Aorta (tissue), 5 donors: ENCODE measurements at places on chromosomes 2 and 18. TPM values are rescaled to one million over a fixed set of nuclear protein-coding genes. Genes with fewer than 3 reads are reported as not detected.

RESP18 gene
- not detected for total RNA-seq

LRRC30 gene
- not detected for total RNA-seq

CLHC1 gene
- total RNA-seq = 9.3 TPM

KCTD1 gene
- total RNA-seq = 10.7 TPM

NTSR2 gene
- total RNA-seq = not detected

MTERF4 gene
- 24.4 TPM for total RNA-seq

TMSB10 gene
- 876 TPM for total RNA-seq

GAL3ST2 gene
- total RNA-seq = not detected

SLC25A52 gene
- 0.36 TPM for total RNA-seq

ASAP2 gene
- 55.2 TPM for total RNA-seq

SH3RF3 gene
- total RNA-seq = 24.4 TPM

TUBA4B gene
- not detected for total RNA-seq

COL3A1 gene
- 673 TPM for total RNA-seq

TUBA3E gene
- total RNA-seq = not detected

SPATA3 gene
- not detected for total RNA-seq

DNA sequence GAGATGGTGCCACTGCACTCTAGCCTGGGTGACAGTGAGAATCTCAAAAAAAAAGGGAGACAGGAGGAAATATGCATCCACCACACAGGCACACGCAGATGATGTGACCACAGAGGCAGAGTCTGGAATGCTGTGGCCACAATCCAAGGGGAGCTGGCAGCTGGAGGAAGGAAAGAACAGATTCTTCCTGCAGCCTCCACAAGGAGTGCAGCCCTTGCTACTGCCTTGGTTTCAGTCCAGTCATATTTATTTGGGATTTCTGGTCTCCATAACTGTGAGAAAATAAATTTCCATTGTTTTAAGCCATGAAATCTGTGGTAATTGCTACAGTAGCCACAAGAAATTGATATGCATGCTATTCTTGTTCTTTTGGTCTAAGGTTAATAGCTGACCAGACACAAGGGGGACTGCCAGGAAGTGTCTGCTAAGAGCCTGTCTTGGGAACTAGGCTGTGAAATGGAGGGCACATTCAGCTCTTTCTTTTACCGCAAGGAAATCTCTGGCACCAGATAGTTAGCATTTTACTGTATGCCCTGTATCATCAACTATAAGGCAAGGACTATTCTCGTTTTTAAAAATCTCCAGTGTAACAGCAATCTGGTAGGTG lies 133.1 kb upstream of the SEC11C start:
- DNase-seq = peak; percentile 53

- no peak for DNase-seq
Observed at GRCh38 chr2:217910875-217911212, 92.0 kb downstream of the TNS1 start.

- DNase-seq = no peak
Observed at GRCh38 chr18:52451851-52452250, 111.9 kb downstream of the DCC start.

DNA sequence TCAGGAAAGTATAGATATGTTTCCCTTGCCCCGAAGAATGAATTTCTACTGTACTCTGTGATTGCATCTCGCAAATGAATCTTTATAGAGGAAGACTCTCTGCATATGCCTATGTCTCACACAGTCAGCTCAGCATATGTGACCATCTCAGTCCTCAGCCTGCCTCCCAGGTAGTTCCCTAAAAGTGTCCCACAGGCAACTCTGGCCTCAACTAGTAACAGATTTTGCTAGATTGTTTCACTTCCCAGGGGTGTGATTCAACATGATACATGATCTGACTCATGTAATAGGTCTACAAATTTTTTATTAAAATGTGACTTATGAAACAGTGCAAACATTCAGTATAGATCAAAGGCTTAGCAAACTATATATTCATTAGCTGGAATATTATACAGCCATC lies 296.6 kb upstream of the CRIM1 start:
- DNase-seq = peak; percentile 42

DNA sequence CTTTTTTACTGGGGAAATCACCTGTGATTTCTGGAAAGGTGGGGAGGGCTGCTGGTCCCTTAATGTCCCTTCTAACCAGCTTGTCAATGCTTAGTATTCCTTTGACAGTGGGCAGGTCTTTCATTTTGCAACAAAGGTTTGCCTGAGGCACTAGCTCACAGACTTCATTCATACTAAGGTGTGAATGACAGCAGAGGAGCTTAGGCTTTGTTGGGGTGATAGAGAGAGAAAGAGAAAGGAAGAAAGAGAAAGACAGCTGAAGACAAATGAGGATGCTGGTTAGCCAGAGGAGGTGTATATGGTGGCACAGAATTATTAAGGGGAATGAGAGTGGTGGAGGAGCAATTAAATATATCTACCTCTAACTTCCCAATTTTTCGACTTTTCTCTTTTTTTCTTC lies 28.9 kb upstream of the GTF2A1L start:
- no peak for DNase-seq

GRCh38 chr18:22337833-22338232 lies 79.9 kb downstream of the CTAGE1 start:
- DNase-seq = no peak

DNA sequence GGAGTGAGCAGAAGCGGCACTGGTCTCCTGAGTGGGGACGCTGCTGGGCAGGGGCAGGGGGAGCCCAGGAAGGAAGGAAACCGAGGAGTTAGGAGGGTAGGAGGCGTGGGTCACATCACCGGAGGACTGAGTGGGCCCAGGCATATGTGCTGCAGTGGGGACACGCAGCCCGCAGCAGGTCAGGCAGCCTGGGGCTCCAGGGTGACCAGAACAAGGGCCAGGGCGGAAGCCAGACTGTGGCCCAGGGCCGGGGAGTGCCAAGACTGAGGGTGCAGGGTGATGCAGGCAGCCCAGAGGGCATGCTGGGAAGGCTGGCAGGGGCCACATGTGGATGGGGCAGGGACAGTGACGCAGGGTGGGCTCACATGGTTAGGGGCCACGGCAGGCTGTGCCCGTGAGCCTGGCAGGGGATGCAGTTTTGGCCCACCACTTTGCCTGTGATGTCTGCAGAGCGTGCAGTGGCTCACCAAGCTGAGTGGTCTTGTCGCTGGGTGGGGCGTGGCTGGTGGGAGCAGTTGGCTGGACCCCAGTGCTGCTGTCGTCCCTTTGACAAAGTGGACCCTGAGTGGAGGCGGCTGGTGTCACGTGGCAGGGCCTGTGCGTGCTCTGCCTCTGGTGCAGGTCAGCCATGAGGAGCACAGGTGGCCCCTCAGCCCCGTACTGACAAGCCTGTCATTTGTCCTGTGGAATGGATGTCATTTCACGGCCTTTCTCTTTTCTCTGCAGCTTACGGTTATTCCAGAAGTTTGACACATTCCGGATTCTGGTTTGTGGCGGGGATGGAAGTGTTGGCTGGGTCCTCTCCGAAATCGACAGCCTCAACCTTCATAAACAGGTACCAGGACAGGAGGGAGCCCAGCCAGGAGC lies 87.1 kb downstream of the DGKD start:
- no peak for DNase-seq

GRCh38 chr2:24822049-24822706 lies 29.0 kb downstream of the CENPO start:
- DNase-seq = peak; percentile 41

GRCh38 chr2:177889818-177890460 lies 182.6 kb downstream of the PDE11A start:
- DNase-seq = no peak

GRCh38 chr2:120712180-120712681 lies 23.4 kb upstream of the GLI2 start:
- DNase-seq = no peak

DNA sequence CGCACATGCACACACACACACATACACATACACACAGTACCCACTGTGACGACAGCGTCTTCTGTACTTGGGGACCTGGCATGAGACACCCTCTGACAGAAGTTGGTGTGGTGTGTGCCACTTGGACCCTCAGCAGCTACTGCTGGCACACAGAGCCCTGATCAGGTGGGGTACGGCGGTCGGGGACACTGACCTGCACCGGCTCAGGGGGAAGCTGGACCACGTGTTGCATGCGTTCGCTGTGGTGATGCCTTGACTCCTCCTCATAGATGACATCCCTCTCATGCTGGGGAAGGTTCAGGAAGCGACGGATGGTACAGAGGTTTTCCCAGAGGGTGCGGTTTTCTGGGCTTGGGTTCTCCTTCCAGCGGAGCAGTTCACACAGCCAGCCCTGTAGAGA lies 149.2 kb downstream of the SATB2 start:
- DNase-seq = no peak

GRCh38 chr18:75556841-75557240 lies 129.3 kb upstream of the SMIM21 start:
- no peak for DNase-seq

DNA sequence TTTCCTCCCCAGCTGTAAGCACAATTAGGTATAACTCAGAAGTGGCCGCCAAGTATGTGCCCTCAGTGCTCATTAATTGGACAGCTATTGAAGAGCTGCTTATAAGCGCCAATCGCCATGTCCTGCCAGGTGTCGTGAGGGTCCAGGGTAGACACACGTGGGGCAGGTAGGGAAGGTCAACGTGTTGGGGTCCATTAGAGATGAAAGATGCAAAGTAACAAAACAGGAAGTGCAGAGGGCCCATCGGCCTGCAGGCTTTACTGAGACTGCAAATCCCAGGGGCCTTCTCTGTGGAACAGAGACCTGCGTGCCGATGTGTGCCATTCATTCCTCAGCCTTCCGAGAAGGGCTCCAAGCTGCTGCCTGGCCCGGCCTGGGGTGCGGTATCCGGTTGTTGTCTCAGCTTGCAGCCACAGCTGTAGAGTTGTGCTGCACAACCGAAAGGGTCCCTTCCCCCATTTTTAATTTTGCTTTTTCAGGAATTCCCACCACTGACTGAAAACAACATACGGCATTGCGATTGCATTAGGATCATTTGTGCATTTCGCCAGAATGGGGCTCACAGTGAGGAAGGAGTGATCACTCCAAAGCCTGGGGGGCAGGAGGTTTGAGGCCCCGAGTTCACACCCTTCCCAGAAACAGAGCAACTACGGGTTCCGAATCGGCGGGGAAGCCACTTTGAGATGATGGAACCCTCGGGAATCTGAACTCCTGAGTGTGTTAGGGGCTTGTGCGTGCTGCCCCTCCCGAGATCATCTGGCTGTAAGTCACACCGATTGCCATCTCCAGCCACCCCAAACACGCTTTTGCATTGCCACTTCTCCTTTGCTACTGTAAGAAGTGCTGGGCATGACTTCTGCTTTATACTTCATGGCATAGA lies 94.3 kb downstream of the TSHZ1 start:
- no peak for DNase-seq

DNA sequence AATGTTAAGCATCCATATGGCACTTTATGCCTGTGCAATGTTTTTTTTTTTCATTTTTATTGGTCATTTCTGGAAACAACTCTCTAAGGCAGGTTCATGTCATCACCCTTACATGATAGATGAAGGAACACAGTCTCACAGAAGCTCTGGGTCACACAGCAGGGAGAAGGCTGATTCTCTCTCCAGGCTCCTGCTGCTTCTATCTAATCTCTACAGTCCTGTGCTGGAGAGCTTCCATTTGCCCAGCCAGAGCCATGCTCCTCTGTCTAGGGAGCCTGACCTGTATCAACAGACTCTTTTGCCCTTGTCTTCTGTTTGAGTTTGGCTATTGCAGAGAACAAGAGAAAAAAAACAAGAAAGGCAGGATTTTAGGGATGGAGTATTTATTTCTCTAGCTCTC lies 584.8 kb downstream of the MBD2 start:
- DNase-seq = no peak

GRCh38 chr2:26352892-26353291 lies 6.3 kb upstream of the ADGRF3 start:
- no peak for DNase-seq

DNA sequence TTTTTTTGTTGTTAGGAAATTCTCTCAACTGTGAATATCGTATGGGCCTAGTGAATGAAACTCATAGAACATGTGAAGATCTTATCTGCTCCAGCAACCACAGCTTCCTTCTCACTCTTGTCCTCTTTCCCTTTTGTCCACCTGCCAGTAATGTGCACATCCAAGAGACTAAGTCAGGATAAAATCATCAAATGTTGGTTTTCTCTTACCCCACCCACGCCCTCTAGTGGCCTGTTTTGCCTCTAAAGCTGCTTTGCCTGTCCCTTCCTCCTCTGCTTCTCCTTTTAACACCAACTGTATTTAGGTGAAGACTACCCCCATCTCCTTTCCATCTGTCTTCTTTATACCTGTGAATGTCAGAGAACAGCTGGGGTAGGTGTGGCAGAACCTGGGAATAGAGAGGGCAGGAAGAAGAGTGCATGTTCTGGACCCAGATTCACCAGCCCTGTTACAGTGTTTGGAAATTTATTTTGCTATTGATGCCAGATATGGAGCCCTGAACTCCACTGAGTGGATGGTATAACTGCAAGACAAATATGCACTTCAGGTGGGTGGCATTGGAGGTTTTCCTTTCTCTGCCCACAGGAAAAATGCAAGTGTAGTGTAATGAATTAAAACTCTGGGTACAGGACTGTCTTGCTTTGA lies 8.4 kb upstream of the MGAT5 start:
- peak; percentile 87 for DNase-seq

DNA sequence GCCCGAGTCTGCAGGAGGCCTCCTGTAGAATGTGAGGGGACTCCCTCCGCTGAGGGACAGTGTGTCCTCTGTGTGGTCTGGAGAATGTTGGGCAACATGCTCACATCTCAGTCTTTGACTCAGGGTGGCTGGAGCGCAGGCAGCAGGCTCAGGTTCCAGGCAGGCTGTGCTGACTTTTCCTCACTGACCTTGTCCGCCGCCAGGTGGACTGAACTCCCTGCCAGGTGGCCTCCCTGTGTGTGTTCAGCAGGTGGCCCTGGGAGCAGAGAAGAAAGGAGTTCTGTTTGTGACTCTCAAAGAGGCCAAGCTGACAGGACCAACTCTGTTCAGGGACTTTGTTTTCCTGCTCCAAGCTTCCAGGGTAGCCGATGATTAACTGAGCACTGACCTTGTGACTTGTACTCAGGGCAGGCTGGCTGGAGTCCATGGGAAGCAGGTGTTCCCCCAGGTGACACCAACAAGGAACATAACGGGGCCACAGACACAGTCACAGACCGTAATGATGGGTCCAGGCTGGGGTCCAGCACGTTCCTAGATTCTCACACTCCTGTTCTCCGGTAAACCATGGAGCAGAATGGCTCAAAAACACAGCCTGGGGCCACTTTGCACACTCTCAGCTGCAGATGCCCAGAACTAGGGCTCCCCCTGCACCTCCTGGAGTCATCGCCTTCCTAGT lies 439.8 kb downstream of the RNF144A start:
- DNase-seq = no peak
